ENCODE measurements at places on chromosomes 16 and 17.
A peak's percentile ranks its signal among the peaks of the same experiment; 100 is the strongest.

DNA sequence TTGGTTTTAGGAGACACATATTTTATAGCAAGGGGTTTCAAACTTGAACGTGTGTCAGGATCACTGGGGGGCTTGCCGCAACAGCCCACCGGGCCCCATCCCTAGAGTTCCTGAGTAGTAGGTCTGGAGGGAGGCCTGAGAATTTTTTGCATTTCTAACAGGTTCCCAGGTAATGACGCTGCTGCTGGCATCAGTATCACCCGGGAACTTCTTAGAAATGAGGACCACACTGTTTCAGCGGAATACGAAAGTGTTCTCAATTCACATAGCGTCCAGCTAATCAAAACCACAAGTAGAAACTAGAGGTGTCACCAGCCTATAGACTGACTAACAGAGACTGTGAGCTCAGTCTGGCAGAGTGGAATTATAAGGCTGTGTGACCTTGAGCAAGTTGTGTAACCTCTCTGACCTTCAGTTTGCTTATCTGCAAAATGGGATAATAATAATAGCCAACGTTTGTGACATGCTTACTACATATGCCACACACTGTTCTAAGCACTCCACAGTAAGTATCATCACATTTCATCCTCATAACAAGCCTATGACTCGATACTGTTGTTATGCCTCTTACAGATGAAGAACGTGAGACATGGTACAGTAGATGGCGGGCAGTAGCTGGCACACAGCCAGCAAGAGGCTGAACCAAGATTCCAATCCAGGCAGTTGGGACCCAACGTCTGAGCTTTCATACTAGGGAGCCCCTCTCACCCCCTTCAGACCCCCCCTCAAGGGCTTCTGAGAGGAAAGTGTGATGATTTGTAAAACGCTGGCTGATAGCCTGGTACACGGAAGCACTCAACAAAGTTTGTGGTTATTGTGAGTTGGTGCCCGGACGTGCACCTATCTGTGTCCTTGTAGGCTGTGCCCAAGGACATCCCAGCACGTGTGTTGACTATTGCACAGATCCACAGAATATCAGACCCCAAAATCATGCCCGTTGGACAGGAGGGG lies 4.6 kb upstream of the ICAM2 start:
- peak; percentile 56 for DNase-seq

DNA sequence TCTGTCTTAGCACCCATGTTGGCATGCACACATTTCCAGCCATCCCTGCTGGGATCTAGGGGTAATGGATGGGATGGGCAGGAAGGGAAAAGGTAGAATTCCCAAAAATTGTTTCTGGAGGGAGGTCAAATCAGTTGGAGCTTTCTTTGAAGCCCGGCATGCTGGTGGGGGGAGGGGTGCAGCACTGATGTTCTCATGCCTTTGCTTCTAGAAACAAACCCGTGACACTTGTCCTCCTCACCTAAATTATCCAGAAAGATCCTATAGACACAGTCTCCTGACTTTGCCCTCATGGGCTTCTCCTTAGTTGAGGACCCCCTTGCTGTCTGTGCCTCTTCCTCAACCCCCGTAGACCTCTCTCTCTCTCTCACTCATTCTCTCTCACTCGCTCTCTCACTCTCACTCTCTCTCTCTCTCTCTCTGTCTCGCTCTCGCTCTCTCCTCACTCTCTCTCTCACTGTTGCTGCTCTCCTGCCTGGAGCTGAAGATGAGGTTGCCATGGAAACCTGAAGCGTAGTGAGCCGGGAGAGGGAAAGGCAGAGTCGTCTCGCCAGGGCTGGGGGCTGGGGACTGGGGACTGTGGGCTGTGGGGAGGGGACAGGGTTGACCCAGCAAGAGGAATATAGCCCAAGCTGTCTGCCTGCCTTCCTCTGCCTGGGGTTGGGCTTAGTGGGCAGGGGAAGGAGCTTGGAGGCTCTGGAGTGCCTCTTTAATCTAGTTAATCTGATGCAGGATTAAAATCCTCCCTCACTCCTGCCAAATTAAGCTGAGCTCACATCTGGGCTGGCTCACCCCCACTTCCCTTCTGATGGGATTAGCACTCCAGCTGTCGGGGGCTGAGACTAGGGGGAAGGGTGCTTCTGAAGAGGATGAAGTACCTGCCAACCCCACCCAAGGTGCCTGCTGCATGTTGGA lies 16.1 kb downstream of the LASP1 start:
- DNase-seq: no peak

GRCh38 chr17:79809530-79810129 lies 12.8 kb upstream of the CBX8 start:
- no peak for DNase-seq

GRCh38 chr17:79837888-79838521 lies 1.2 kb downstream of the CBX4 start:
- peak; percentile 36 for DNase-seq

GRCh38 chr17:3622977-3623594 lies 13.0 kb downstream of the SHPK start:
- no peak for DNase-seq

DNA sequence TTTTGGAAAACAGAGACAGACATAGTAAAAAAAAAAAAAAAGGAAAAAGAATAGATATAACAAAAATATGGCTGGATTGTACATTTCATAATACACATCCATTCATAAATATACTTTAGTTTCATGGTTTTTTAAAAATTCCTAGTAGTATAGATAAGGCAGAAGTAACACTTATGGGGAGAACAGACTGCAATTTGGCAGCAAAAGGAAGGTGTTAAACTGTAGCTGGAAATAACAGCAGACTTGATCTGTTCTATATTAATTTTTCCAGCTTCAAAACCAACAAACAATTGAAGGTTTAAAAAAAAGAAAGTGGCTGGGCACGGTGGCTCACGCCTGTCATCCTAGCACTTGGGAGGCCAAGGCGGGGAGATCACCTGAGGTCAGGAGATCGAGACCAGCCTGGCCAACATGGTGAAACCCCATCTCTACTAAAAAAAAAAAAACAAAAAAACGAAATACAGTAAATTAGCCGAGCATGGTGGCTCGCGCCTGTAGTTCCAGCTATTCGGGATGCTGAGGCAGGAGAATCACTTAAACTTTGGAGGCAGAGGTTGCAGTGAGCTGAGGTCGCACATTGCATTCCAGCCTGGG lies 191.8 kb downstream of the SPECC1 start:
- no peak for DNase-seq

GRCh38 chr16:1708768-1709180 lies 2.8 kb downstream of the MAPK8IP3 start:
- DNase-seq: no peak

DNA sequence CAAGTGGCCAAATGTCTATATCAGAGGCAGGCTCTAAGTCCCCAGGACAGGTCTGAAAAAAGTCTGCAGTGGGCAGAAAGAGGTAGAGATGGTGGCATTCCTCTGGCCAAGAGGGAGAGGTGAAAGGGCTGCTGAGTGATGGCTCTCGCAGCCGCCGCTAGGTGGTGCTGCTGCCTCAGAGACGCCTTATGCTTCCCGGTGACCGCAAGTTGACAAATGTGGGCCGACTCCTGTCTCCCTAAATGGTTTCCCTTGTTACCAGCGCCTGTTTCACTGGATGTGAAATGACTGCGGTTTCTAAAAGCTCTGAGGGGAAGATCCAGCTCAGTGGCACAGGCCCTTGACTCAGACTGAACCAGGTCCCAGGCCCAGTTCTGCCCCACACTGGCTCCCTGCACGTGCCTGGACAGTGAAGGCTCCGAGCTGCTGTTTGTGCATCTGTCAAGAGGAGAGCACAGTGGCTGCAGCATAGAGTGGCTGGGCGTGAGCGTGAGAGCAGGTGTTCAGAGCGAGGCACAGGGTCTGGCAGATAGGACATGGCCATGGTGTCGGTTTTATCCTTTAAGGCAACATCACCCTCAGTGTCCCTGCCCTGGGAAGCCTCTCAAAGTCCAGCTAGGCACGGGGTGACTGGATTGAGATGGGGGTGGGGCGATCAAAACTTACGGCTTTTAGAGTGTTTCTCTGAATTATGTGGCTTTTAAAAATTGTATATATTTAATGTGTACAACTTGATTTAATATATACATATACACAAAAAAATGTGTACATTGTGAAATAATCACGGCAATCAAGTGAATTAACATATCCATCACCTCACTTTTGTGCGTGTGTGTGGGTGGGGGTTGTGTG lies 19.9 kb downstream of the CLEC16A start:
- DNase-seq: peak; percentile 84

- no peak for DNase-seq
These were observed 1.3 kb upstream of the CYBA start for GRCh38 chr16:88651989-88652761.

DNA sequence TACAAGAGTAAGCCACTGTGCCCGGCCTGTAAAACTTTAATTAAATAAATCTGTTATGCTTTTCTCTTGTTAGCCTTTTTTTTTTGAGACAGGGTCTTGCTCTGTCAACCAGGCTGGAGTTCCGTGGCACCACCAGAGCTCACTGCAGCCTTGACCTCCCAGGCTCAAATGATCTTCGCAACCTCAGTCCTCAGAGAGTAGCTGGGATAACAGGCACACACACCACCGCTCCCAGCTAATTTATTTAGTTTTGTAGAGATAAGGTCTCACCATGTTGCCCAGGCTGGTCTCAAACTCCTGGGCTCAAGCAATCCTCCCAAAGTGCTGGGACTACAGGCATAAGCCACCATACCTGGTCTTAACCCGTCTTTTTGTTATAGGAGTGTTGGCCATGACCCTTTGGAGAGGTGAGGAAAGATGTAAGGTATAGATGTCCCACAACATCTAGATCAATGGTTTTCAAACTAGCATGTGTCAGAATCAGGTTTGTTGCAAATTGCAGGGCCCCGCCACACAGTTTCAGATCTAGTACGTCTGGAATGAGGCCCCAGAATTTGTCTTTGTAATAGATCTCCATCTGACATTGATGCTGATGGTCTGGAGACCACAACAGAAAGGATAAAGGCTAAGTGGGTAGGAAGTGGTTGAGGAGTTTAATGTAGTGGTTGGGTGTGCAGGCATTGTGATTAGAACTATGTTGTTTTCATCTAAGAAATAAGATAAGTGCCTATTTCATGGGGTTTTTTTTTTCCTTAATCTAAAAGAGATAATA lies 4.3 kb upstream of the GGA2 start:
- peak; percentile 25 for DNase-seq

DNA sequence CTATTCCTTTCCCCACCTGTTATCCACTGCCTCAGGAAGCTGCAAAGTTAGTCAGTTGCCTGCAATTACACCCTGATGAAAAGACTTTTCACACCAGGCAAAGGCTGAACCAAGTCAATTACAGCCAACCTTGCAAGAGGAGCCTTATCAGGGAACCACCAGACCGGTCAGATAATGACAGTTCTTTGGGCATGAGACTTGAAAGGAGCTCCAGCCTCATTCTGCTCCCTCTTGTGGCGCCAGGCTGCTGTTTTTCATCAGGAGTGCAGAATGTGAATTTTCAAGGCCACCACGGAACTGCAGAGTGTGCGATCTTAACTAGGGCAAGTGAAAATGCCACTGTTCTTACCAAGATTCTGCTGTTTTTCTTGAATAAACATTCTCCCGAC lies 22.5 kb downstream of the DNAI2 start:
- DNase-seq: peak; percentile 39

- DNase-seq: peak; percentile 51
These were observed 973 bp downstream of the SLC7A6 start for GRCh38 chr16:68265078-68265920.

DNA sequence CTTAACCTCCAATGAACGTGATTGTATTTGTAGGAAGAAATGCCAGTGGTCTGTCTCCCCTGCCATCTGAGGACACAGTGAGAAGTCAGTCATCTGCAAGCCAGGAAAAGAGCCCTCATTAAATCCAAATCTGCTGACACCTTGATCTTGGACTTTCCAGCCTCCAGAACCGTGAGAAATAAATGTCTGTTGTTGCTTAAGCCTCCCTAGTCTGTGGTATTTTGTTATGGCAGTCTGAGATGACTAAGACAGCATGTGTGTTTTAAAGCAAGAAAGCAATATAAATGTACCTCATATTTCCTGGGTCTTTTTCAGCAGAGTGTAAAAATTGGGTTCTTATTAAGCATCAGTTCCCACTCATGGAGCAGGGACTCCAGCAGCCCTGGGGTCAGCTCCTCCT lies 177.9 kb upstream of the NLRP1 start:
- no peak for DNase-seq

GRCh38 chr16:47055136-47055885 lies 81.8 kb upstream of the DNAJA2 start:
- no peak for DNase-seq

GRCh38 chr17:7548585-7549400 lies at the start of gene TNFSF12:
TSS of gene TNFSF12 (plus strand) at chr17:7549058. CDS start at chr17:7549154, 96 bp downstream.
- peak; percentile 62 for DNase-seq

DNA sequence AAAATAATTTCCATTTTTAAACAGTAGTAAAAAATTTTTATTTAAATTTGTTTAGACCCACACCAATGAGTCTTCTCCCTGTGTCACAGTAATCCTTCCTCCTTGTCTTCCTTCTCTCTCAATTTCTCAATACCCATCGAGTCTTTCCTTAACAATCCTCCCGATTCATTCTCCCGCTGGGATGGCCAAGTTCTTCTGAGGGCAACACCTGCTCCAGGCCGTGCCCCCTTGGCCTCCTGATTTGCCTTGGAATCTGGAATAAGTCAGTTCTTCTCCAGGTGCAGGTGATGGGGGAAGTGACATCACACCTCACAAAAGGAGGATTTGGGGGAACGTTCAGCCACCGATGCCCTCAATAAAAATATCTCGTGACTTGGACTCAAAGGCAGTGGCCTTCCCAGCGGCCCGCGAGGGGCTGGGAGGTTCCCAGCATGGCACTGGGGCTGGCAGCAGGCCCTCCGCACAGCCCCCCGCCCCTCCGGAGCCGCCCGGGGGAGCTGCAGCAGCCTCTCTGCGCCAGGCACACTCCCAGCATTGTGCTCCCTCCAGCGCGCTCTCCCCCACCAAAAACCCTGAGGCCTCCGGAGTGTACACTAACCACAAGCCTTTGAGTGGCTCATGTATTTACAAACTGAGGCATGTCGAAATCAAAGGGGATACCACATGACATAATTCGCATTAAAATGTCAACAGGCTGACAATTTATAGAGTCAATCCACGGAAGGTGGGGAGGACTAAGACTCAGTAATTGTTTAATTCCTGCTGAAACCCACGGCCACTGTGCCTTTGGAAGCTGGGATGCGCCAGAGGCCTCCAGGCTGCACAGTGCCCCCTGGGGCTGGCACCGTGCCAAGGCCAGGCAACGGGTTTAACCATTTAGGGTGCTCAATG lies 120.5 kb downstream of the ZFHX3 start:
- no peak for DNase-seq

GRCh38 chr17:56108811-56109284 lies 44.4 kb upstream of the ANKFN1 start:
- DNase-seq: no peak

DNA sequence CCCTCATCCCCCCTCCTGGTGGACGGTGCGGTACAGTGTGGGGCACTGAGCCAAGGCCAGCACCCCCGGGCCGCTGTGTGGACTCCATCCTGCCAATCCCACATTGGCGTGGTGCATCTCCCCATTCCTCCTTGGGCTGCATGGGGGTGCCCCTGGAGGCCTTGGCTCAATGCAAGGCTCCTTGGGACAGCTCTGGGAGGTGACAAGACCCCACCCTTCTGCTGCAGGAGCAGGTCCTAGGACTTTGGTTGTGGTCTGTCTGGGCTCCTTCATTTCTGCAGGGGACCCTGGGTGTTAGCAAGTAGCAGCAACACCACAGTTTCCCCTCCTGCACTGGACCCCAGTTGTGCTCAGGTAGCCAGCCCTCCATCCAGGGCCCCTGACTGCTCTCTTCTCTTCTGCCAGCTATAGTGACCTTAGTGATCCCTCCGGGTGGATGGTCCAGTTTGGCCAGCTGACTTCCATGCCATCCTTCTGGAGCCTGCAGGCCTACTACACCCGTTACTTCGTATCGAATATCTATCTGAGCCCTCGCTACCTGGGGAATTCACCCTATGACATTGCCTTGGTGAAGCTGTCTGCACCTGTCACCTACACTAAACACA lies 1.3 kb downstream of the PRSS21 start:
- no peak for DNase-seq

GRCh38 chr16:87015021-87015420 lies 302.2 kb downstream of the C16orf95 start:
- no peak for DNase-seq
